Right renal pelvis (tissue), 4 donors: ENCODE measurements at places on chromosomes 2 and 18.

DNA sequence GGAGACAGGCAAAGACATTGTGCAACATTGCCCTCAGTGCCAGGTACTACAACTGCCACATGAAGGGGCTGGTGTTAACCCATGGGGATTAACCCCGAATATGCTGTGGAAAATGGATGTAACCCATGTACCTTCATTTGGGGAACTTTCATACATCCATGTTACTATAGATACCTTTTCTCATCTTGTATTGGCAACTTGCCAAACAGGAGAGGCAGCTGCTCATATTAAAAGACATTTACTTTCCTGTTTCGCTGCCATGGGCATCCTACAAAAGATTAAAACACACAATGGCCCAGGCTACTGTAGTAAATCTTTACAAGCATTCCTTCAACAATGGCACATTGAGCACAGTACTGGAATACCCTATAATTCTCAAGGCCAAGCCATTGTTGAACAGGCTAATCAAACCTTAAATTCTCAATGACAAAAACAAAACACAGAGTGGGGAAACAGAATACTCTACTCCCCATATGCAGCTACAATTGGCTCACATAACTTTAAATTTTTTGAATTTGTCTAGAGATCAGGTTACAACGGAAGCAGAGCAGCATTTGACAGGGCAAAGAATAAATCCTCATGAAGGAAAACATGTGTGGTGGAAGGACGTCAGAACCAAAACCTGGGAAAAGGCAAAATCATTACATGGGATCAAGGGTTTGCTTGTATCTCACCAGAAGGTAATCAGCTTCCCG lies 1723.5 kb upstream of the LRRTM1 start:
- no peak for DNase-seq

GRCh38 chr18:49303379-49303778 lies 157.1 kb downstream of the DYM start:
- no peak for DNase-seq

- DNase-seq, result no peak
Observed at GRCh38 chr2:223856584-223856983, 19.2 kb upstream of the AP1S3 start.

- DNase-seq, result no peak
Observed at GRCh38 chr2:192004188-192004963, 157.5 kb upstream of the CAVIN2 start.

DNA sequence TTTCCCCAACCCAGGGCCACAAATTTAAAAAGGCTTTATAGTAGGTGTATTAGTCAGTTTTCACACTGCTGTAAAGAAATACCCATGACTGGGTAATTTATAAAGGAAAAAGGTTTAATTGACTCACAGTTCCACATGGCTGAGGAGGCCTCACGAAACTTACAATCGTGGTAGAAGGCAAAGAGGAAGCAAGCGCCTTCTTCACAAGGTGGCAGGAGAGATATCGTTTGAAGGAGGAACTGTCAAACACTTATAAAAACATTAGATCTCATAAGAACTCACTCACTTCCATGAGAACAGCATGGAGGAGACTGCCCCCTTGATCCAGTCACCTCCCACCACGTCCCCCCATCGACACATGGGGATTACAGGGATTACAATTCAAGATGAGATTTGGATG lies 70.4 kb downstream of the FECH start:
- DNase-seq, result no peak

GRCh38 chr2:241546771-241547498 lies 11.6 kb upstream of the BOK start:
- no peak for DNase-seq

DNA sequence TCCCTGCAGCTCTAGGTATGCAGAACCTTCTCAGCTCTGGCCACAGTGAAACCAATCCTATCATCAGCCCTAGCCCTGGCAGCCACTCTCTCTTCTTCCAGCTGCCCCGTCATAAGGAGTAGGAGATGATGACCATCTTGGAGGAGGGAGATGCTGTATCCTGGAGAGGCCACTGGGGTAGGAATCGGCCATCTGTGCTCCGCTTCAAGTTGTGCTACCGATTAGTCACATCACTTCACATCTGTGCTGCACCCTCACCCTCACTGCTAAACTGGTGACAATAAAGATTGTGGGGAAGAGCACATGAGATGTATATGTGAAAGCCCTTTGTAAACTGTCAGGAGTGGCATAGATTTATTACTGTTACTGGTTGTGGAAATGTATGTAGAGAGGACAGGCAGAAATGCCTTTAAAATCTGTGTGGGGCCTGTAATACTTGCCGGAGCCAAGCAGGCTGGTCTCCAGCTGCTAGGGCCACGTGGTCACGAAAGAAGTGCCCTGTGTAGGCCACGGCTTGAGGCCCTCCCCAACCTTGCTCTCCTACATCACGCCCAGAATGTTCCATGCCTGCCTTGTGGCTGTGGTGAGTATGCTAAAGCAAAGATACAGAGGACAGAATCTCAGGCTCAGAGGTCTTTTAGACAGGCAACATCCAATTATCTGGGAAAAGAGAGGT lies 236.8 kb downstream of the CLIP4 start:
- no peak for DNase-seq

GRCh38 chr2:197358931-197359330 lies 48.4 kb upstream of the ANKRD44 start:
- no peak for DNase-seq

DNA sequence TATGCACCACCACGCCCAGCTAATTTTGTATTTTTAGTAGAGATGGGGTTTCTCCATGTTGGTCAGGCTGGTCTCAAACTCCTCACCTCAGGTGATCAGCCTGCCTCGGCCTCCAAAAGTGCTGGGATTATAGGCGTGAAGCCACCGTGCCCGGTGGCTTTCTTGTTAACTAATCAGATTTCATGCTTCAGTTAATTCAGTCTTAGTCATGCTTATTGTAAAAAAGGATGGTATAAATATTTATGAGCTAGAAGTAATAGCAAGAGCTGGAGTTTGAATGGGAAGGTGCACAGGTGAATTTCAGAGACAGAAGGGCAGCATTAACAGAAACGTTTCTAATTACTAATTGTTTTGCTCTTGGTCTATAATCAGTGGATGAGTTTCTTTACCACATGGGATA lies 10.3 kb downstream of the GEMIN6 start:
- DNase-seq, result no peak

- no peak for DNase-seq
Observed at GRCh38 chr2:20617081-20617575, 33.8 kb downstream of the HS1BP3 start.

- no peak for DNase-seq
Observed at GRCh38 chr2:239095460-239096081, 247.7 kb downstream of the TWIST2 start.

- no peak for DNase-seq
Observed at GRCh38 chr2:21920721-21921120, 797.0 kb downstream of the TDRD15 start.

DNA sequence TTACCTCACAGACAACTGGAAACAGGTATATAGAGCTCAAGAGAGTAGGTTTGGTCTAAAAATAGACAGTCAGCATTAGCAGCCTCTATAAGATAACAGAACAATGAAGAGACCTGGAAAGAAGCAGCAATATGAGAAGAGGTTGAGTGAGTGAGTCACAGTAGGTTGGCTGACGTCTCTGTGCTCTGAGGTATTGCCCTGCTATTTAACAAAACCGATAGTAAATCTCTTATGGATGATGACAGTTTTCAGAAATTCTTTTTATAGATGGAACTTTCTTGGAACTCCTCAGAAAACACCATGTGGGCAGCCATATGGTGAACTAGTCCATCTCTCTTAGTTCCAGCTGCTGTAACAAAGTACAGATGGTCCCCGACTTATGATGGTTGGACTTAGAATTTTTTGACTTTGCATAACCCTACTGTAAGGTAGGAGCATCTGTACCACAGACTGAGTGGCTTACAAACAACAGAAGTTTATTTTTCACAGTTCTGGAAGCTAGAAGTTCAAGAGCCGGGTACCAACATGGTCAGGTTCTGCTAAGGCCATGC lies 123.5 kb downstream of the MBD2 start:
- no peak for DNase-seq

DNA sequence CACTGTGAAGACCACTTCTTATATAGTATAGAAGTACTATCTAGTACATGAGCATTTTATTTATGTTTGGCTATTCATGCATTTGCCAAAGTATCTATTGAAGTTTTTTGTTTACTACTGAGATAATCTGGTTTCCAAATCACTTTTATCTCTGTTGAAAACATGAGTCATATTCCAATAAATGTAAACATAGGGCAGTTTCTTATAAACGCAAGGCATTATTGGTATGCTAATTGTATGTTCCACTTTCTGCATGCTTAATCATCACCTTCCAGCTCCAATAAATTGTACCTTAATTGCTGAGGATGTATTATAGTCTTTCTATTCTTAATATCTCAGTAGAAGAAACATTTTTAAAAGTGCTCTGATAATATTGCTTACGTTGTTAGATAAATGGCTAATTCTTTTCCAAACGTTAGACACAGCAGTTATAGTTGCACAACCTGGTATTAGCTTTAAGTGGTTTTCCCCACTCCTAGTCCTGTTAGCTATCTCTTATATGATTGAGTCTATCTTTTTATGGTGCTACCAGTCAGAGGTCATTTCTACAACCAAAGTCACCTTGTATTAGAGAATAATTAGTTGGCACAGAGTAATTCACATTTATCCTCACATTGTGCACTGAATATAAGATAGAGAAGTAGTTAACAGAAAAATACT lies 17.2 kb downstream of the ITGA4 start:
- no peak for DNase-seq

DNA sequence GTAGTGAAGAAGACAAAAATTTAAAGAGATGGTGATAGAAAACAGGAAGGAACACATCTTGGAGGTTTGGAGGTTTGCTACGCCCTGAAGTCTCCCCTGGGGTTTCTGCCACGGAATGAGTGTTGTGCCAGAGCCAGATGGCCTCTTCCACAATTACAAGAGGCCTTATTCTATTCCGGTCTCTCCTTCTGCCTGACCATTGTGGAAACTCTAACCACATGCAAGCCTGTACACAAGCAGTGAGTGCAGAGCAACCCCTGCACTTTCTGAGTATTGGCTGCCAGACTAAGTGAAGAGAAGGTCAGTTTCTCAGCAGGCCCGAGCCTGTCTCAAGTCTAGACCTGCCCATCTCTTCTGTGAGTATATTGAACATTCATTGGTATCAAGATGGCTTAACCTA lies 22.7 kb upstream of the MYO1B start:
- DNase-seq, result no peak

- no peak for DNase-seq
Observed at GRCh38 chr2:231661422-231662027, 46.8 kb upstream of the PTMA start.

- DNase-seq, result peak; percentile 85
Observed at GRCh38 chr18:49561289-49562193, at the start of gene LIPG. TSS of gene LIPG (plus strand) at chr18:49562057. CDS start at chr18:49562309, 252 bp downstream.

DNA sequence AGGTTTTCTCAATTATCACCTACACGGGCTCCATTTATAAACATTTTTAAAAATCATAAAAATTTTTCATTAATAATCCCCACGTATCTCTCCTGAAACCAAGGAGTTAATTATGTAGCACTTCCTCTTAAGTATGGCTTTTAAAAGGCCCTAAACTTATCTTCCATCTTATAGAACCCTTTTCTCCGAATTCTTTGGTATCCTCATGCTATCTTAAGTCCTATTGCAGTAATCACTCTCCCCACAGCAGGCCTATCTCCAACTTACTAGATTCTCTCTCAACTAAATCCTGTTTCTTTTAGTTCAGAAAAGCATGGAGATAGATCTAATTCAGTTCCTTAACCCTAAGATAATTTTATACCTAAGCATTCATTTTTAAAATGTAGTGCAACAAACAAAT lies 26.2 kb downstream of the RPRD1A start:
- no peak for DNase-seq

DNA sequence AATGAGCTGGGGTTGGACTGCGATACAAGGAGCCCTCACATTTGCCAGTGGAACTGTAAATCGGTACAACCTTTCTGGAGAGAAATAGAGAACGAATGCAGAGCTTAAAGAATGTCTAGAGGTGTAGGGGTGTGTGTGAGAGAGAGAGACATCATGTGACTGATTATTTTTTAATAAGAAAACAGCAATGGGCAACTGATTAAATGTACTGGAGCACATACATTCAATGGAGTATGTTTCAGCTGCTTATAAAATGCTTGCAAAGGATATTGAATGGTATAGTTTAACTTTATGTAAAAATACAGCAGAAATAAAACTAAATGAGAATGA lies 391 bp upstream of the TMEM17 start:
- no peak for DNase-seq

DNA sequence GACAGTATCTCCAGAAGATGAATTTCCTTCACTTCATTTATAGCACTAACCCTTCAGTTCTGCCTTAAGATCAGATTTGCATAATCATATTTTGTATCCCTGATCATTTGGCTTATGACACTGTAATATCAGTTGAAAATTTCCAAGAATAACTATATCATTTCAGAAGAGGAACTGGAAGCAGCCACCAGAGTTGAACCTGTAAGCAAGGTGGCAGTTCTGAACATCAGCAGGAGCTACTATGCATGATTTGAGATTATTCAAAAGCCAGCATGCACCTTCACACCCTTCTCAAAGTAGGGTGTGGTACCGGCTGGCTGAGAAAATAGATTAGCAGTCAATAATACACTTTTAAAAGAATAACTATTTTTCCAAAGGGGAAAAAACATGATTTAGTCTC lies 328.2 kb downstream of the DLGAP1 start:
- no peak for DNase-seq

GRCh38 chr2:227280895-227281294 lies 44.2 kb upstream of the MFF start:
- DNase-seq, result no peak

- peak; percentile 40 for DNase-seq
Observed at GRCh38 chr2:219119422-219120043, 41.1 kb downstream of the NHEJ1 start.

DNA sequence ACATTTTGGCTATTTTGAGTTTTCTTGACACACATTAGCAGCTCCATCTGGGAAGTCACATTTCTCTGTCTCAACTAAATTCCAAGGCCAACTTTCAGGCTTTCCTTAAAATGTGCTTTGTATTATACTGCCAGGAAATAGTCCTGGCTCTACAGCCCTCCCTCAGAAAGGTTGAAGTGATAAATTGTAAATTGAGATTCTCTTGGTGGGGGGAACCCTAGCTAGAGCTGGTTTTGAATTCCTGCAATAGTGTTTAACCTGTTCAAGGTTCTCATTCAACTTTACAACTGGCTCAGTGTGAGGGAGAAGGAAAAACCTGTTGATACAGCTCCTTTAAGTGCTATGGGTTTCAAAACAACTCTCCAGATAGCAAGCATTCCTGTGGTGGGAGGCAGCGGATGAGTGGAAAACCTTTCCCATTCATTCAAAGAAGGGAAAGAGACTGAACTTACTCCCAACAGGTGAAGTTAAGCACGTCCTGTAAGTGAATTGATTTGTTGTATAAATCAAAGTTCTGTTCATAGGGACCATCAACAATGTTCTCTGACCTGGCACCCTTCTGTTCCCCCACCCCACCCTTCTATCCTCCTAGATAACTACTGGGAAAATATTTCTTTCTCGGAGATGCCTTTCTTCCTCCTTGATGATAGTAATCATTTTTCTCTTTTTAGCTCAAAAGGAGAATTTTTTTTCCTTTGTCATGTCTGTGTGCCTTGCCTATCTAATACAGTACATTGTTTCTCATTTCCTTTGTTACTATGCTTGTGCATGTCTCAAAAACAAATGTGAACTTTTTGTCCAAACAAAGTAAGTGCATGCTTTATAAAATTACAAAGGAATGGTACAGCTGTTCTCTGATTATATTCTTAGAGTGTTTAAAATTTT lies 44.2 kb upstream of the SLC39A10 start:
- DNase-seq, result peak; percentile 40
